ENCODE measurements at places on chromosomes 11 and 22. TPM values are rescaled to one million over a fixed set of nuclear protein-coding genes. Genes with fewer than 3 reads are reported as not detected.

The OR52A1 gene
- not detected for polyA plus RNA-seq

The GDPD4 gene
- polyA plus RNA-seq, result not detected

The MOGAT2 gene
- polyA plus RNA-seq, result not detected

The GGTLC3 gene
- polyA plus RNA-seq, result not detected

The C11orf65 gene
- polyA plus RNA-seq, result 2.8 TPM

The NAALADL1 gene
- not detected for polyA plus RNA-seq

The SEC14L6 gene
- polyA plus RNA-seq, result 1.4 TPM

The SAA4 gene
- not detected for polyA plus RNA-seq

The CABP4 gene
- polyA plus RNA-seq, result 0.52 TPM

The FIBIN gene
- 1.5 TPM for polyA plus RNA-seq

The MRGPRX4 gene
- not detected for polyA plus RNA-seq

The SLC22A6 gene
- polyA plus RNA-seq, result not detected

All from Purkinje cell (primary cell).